ENCODE measurements at places on chromosomes 1 and 21.

GRCh38 chr21:42446531-42446930, 42.8 kb downstream of the UBASH3A start:
- no peak for DNase-seq

DNA sequence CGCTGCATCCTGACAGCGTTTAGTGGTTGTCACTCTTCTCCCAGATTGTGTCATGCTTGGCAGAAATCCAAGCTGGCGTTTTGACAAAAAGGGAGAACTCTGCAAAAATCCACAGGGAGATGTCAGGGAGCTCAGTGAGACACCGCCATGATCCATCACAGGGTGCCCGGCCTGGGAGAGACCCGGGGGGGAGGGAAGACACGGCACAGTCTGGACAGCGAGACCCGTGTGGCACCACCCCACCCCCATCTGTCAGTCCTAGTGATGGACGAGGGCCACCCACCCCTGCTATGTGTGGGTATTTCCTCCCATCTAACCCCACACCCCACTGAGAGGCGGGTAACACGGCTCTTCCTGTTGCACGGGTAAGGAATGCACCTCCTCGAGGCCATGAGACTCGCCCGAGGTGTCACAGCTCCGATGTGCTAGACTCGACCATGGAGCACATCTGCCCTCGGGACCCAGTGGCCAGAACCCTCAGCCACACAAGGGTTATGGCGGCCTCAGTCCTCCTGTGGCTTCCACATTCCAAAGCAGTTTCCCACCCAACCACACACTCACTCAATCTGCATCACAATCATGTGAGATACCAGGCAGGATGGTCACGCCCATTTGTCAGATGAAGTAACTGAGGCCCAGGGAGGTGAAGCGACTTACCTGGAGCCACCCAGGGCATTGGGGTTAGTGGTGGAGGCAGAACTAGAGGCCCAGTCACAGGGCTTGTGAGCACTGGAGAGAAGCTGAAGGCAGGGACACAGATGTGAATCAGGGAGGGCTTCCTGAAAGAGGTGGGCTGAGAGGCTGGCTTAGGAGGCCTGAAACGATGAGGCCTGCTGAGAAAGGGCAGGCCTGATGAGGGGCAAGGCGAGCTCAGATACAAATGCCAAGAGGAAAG, 688.5 kb downstream of the MATN1 start:
- DNase-seq, result peak; percentile 10

DNA sequence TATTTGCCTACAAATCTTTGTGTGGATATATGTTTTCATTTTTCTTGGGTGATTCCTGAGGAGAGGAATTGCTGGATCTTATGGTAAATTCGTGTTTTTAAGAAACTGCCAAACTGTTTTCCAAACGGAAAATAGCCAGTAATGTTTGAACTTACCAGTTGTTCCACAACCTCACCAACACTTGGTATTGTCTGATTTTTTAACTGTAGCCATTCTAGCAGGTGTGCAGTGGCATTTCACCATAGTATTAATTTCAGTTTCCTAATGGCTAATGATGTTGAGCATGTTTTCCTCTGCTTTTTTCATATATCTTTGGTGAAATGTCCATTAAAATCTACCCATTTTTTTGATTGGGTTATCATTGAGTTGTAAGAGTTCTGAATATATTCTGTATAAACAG, 56.6 kb downstream of the RPS6KC1 start:
- DNase-seq, result no peak

GRCh38 chr21:43869486-43870325, 4.7 kb downstream of the AGPAT3 start:
- DNase-seq, result peak; percentile 2

DNA sequence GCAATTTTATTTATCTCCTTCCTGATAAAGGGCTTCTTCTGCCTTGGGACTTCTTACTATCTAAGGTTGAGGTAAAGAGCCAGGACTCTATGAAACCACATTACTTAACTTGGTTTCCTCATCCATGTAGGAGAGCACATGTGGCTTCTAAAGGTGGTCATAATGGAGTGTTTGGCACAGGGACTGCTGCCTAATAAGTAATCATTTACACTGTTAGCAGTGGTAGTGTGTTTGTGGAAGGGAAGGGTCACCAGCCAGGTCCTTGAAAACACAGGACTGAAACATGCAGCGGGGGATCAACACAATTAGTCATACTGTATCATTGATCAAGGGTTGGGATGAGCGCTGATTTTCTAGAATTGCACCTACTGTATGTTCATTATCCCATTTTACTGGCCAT, 59.6 kb downstream of the UCK2 start:
- no peak for DNase-seq

All from fibroblast of mammary gland (primary cell).